ENCODE measurements at places on chromosomes 7 and 10.

GRCh38 chr7:133060004-133060403 is 21.9 kb downstream of the CHCHD3 start:
- DNase-seq: no peak

DNA sequence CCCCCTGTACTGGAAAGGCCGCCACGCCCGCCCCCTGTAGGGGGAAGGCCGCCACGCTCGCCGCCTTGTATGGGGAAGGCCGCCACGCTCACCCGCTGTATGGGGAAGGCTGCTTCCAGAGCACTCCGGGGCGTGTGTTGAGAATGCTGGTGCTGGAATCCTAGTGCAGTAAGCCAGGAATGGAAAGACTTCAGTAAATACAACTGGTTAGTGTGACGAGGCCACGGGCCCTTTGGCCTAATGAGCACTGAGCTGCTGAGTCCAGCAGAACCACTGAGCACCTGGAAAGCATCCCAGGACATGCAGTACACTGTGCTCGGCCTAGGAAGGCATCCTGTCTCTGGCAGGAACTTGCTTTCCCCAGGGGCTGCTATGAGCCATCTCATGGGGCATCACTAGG is 398.9 kb downstream of the PTPRN2 start:
- DNase-seq: no peak

GRCh38 chr7:1108264-1108920 is 20.5 kb downstream of the GPER1 start:
- DNase-seq: no peak

DNA sequence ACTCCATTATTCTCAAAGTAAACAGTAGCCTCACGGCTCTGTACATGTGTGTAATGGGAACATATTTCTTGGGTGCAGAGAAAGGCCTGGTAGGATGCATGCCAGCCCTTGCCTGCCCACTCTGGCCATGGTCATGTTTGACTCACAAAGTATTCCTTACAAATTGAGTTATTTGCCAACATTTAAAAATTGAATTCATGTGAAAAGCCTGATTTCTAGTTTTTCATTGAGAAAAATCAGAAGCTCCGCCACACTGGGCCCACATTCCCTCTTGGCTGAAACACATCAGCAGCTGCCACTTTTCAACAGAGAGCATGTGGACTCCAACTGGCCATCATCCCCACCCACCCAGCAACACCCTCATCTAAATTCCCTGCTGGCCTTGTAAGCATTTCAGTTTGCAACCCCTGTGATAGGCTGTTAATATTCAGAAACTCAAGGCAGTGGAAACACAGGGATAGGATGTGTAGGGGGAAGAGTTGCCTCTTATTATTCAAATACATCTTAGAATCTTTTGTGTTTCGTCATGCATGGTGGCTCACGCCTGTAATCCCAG is 40.9 kb downstream of the CDH23 start:
- DNase-seq: no peak

GRCh38 chr10:122665329-122665860 is 34.3 kb downstream of the C10orf120 start:
- DNase-seq: no peak

DNA sequence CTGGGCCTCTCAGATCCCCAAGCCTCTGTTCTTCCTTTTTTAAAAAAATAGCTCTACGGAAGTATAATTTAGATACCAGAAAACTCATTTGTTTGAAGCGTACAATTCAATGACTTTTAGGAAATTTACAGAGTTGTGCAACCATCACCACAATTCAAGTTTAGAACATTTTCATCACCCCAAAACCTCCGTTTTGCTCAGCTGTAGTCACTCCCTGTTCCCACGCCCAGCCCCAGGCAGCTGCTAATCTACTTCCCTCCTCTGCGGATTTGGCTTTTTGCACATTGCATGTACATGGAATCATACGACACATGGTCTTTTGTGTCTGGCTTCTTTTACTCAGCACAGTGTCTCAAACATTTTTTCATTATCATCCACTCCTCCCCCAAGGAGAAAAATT is 229.2 kb downstream of the TCF7L2 start:
- no peak for DNase-seq

All from cerebellar nuclear complex (tissue), 1 donor.